GM04504 (cell line): ENCODE measurements at places on chromosomes 5 and 9.

DNA sequence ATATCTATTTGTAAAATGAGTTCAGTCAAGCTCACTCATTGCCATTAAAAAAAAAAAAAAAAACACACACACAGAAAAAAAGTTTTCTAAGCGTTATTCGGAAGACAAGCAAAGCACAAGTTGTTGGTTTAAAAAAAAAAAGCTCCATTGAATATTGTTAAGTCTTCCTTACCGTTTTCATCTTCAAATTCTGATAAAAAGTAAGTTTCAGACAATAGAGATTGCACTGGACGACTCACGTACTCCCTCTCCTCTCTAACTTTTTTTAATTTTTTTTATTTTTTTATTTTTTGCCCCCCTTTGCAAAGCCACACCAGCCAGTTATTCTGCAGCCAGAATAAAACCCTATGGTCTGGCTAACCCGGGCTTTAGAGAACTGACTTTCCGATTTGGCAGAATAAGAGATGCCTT, 544 bp downstream of the ADAMTS6 start:
- peak; percentile 2 for DNase-seq

DNA sequence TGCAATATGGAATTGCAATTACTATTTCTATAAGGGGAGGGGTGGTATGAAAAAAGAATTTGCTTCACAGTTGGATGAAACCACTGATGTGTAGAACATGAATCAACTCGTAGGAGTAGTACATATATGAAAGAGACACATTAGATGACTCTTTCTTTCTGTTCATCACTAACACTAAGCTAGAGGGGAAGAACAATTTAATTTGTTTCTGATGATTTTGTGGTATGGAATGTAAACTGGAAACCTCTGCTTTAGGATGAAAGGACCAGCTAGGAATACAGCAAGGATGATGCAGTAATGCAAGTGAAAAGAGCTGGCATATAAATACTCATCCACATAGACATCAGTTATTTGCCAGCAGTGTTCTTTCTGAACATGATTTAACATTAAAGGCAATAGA, 113.4 kb downstream of the PAPPA start:
- no peak for DNase-seq

DNA sequence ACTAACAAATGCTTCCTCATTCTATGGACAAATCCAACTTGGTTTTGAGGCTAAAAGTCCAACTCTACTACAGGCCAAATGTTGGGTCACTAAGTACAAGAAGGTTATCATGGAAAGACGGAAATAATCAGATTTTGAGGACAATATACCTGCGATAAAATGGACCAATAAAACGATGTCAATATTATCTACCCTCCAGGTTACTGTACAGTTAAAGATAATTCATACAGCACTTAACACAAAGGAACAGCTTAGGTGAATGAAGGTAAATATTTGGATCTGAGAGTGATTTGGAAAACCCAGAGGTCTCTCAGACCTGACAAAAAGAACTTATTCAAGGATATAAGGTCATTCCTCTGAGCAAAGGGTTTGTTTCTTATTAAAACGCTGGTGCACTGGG, 329.5 kb upstream of the PUM3 start:
- DNase-seq: no peak

DNA sequence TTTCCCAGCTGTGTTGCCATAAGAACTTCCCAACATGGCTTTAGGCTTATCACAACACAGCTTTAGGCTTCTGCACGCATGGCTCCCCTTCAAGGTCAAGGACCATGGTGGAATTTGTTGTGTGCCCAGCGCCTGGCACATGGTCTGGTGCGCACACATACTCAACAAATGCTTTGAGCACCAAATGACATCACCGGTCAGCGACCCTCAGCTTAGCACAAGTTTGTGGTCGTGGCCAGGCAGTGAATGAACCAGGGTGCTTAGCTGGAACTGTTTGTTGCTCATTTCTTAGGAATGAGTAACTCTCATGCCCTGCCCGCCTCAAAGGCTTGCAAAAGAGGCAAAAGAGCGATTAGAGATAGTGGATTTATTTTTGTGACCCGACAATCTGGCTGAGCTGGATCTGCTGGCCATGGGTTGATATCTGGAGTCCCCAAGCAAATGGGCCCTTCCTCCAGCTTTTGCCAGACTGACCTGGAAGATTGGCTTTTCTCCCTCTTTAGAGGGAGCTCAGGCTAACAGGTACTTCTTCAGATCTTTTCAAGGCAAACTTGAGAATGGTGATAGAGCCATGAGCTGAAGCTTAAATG, 58.9 kb downstream of the DAP start:
- DNase-seq: peak; percentile 36

DNA sequence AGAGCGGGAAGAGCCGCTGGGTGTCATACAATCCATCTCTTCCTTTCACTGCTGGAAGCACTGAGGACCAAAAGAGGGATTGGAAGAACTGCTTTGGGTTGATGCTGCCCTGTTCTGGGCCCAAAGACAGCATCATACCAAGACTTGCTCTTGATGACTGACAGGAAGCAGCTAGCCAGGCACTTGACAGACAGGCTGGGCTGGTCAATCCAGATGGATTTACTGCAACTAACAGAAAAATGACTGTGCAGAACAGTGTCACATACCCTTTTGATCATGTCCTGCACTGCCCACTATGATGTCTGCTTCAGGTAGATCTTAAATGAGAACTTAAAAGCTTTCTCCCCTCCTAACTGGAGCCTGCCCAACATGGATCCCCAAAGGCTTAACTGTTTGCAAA, 157.6 kb downstream of the CRB2 start:
- no peak for DNase-seq

DNA sequence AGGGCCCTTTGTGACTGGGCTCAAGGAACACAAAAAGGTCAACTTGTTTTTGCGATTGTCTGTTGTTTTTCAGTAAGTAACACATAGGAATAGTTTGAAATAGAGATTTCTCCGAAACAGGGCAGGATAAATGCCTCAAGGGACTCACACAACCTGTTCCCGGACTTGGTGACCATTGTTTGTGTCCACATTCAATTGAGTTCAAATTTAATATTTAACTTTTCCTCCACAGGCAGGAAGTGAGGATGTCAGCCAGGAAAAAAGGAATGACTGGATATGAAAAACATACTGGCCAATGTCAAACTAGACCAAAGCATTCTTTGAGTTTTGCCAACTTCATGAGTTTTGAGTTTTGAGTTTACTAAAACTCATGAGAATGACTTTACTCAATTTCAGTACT, 72.7 kb downstream of the SPATA31C2 start:
- no peak for DNase-seq

GRCh38 chr9:14887149-14887548, 23.1 kb downstream of the FREM1 start:
- no peak for DNase-seq

DNA sequence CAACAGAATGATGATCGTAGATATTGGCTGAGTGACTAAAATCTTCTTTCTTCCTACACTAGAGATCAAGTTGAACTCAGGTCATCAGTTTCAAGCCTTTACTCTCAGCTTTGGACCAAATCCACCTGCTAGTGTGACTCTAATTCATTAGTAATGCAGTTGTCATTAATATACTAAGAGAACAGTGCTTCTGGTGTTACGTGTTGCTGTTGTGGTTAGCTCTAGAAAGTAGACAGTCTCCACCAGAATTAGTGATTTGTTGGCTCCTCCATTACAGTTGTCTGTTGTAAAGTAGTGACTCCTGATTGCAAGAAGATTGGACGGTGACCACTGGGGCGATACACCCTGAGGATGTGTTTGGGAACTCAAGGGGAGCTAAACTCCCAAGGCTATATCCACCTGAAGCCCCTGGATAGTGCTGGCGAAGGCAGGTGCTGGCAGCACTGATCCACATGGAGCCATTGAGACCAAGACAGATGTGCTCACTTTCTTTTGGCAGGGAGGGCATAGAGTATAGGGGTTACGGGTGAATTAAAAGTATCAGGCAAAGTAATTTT, 3.1 kb downstream of the CAMK4 start:
- DNase-seq: no peak

DNA sequence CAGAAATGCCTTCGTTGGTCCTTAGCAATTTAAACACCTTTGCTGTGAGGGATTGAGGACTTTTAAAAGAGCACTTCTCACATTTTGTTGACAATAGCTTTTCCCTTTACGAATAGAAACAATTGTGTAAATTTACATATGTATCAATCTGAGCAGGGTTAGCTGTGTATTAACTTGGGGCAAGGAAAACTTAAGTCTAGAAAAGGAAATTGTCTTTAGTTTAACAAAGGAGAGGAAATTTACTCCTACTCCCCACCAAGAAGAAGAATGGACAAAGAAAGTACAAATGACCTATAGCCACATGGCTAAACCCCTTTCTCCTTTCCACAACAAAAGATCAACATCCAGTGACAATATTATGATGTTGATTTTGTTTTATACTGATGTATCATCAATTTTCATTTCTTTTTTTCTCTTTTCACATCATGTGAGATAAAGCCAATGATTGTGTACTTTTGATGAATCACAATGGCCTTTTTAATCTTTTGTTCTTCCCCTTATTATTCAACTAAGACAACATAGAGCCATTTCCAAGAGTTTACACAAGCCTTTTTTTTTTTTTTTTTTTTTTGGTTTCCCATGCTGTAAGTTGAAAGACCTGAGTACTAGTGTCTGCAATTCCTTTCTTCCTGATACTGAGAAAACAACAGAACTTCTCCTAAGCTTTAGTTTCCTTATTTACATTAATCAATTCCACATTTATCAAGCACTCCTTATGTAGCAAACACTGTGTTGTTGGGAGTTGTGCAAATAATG, 19.0 kb downstream of the FOXB2 start:
- DNase-seq: no peak

DNA sequence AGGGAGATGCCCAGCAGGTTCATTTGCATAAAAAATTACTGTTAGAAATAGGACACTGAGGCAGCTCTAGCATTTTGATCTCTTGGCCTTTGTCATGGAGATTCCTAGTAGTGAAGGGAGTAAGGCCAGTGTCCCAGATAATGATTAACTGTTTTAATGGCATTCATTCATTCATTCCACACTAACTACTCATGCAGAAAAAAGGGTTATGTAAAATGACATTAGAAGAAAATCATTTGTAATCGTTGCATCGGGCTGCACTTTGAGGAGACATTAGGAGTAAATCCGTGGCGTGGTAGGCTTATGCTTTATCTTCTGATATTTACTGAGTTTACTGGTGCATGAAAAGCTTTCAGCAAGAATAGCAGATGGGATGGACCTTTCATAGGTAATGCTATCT, 82.6 kb upstream of the GRHPR start:
- no peak for DNase-seq

DNA sequence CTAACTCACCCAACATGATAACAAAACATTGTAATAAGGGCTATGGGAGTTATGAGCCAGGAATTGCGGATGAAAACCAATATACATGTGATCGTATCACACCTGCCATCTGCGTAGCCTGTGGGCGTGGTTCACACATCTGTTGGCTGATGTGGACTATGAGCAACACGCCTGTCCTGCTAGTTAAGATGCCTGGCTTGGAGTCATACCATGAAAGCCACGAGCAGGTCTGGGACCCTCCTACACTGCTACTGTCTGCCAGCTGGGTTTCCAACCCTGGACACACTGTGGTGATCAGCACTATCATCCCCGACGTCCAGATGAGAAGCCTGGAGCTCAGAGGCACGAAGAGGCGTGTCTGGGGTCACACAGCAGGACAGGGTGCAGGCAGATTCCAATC, 40.2 kb downstream of the STK10 start:
- DNase-seq: no peak

DNA sequence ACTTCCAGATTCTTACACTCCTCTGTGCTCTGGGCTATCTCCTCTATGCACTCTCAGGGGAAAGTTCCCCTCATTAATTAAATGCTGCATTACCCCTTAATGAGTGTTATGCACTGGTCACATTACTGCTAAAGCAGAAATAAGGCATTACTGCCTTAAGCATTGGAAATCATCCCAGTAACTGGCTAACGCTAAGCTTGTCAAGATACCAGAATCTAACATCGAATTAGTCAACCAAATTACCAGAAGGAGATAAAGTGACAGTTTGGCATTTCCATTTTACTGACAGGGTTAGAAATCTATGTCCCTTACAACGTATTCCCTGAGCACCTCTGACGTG, 69.5 kb upstream of the FAM169A start:
- no peak for DNase-seq

- DNase-seq: peak; percentile 91
These were observed 54.5 kb downstream of the GABBR2 start for GRCh38 chr9:98654247-98654646.

- no peak for DNase-seq
These were observed 992.1 kb downstream of the MAT2B start for GRCh38 chr5:164497311-164498064.

DNA sequence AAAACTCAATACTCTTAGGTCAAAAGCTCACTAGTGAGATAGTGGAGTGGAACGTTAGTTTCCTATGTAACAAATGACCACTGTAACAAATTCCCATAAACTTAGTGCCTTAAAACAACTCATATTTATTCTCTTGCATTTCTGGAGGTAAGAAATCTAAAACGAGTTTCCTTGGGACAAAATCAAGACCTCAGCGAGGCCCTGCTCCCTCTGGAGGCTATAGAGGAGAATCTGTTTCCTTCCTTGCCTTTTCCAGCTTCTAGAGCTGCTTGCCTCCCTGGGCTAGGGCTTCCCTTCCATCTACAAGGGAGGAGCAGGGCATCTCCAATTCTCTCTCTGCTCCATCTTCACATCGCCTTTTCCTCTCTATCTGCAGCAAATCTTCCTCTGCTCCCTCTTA, 32.0 kb downstream of the SEMA5A start:
- DNase-seq: no peak

- DNase-seq: no peak
These were observed 228.4 kb downstream of the TLR4 start for GRCh38 chr9:117932585-117932984.

GRCh38 chr9:124657516-124657915, 113.6 kb downstream of the NR6A1 start:
- no peak for DNase-seq

GRCh38 chr5:177497292-177498012, at the start of gene PDLIM7:
PDLIM7 (minus strand) TSS chr5:177497604; CDS start chr5:177496512, 1,092 bp downstream.
- peak; percentile 93 for DNase-seq

GRCh38 chr5:103041071-103041676, 78.8 kb downstream of the GIN1 start:
- no peak for DNase-seq

- peak; percentile 65 for DNase-seq
These were observed 18.5 kb upstream of the GNE start for GRCh38 chr9:36276781-36277181.

DNA sequence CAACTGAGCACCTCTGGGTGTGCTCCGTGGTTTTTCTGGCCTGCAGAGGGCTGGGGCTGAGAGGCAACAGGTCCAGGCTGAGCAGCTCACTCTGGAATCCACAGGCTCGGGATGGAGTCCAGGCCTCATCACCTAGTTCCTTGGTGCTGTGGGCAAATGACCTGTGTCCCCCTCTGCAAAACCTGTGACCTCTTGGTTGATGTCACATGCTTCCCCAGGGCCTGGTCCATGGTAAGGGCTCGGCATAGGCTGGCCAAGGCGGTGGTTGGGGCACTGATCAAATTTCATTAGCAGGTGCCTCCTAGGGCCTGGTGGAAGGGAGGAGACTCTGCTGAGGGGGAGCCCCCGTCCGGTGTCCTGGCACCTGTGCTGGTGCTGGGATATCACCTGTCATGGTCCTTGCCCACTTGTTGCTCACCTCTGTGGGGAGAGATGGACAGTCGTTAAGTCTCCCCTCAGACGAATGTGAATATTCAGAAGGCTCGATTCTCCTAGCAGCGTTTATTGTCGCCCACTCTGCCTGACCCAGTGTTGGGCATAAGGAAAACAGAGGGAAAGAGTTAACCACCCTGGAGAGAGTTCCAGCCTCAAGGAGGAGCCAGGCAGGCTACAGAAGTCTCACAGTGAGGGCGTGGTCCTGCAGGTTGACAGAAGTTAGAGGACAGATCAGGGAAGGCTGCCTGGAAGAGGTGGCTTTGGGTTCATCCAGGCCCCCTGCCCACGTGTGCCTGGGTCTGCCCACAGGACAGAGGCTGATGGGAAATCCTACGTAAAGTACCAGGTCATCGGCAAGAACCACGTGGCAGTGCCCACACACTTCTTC, 3.5 kb downstream of the ENDOG start:
- no peak for DNase-seq
